Stimulated activated CD4-positive, alpha-beta T cell treated with anti-CD3 and anti-CD28 coated beads, Interleukin-1b, Interleukin-23, amount 100 ng/mL, for 4 hours (primary cell): ENCODE measurements at places on chromosomes 1 and 21.

DNA sequence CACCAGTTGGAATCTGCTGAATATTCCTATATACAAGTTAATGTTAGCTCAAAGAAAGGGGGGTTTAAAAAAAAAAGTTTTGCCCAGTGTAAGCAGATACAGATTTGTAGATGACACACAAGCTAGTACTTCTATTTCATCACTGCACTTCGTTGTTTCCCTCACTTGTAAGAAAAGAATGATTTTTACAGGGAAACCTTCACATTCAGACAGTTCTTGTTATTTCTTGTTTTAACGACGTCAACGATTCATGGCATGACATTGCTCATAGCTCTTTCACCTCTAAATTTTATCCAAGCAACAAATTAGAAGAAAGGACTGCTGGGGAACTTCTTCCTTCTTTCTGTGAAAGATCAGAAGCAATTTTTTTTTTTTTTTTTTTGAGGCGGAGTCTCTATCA lies 25.7 kb upstream of the C1orf105 start:
- DNase-seq: no peak

DNA sequence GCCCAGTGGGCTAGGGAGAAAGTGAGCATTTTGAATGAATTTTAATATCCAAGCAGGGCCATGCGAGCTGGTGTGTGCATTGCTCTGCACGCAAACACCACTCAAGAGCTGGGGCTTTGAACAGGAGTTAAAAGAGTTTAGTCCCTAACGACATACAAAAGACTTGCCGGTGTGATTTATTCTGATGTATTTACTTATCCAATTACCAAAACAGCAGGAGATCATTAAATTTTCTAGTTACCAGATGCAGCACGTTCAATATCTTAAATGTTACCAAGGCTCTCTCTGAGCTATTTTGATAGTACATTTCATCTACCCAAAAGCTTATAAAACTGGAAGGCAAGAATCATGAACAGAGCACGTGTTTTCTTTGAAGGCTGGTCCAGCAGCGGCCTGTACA lies 30.0 kb upstream of the DMRTA2 start:
- DNase-seq: no peak

GRCh38 chr1:111855260-111855659 lies 99.6 kb downstream of the DDX20 start:
- DNase-seq: no peak

GRCh38 chr1:220335668-220336067 lies 63.4 kb upstream of the RAB3GAP2 start:
- DNase-seq: no peak

GRCh38 chr1:75341537-75341936 lies 207.3 kb downstream of the LHX8 start:
- no peak for DNase-seq

DNA sequence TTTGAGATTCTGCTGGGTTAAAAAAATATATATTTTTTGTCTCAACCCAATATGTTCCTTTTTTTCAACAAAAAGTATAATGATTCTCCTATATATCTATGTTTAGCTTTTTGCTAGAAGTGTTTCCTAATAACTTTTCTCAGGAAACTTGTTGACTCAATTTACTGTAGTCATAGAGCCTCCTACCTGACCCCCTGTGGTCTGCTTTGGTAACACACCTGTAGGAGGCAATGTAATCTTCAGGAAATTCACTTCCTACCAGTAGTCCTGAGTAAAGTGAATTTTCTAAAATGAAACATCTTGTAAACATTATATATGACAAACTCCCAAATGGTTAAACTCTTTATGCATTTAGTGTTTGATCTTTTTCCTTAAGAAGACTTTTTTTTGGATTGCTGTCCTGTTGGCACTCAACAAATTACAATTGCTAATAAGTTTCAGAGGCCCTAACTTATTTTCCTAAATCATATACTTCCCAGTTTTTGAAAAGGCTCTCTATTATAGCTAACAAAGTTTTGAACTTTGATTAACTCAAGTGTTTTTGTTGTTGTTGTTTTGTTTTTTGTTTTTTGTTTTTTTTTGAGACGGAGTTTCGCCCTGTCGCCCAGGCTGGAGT lies 118.3 kb downstream of the OLFML2B start:
- DNase-seq: no peak

DNA sequence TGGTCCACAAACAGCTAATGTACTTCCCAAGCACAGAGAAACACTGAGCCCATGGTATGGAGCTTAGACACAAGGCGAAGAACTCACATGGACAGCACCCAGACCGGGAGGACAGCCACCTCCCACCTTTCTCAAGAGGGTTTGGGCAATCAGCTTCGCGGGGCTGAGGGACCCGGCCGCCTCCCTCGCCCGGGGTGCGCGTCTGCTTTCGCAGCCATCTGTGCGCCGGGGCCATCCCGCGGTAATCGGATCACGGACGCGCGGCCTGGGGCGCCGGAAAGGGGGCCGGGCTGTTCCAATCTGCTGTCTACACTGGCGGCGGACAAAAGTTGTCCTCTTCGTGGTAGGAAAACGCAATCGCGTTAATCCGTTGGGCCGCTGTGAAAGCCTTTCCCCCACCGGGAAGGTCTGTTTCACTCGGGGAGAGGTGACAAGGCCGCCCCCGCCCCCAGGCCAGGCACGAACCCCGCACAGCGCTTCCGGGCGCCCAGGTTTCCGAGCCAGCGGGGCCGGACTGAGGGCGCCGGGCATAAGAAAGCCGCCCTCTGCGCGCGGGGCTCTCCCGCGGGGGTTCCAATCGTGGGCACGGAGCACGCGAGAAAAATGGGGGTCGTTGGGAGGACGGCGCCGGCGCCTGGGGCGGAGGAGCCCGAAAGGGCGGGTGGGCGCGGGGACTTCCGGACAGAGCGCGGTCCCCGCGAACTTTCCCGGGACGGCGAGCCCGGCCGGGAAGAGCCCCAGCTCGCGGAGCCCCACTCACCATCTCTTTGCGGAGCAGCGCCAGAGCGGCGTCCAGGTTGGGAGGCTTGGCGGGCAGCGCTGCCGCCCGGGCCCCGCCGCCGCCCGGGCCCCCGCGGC lies 664 bp downstream of the FAM89A start:
- peak; percentile 25 for DNase-seq

DNA sequence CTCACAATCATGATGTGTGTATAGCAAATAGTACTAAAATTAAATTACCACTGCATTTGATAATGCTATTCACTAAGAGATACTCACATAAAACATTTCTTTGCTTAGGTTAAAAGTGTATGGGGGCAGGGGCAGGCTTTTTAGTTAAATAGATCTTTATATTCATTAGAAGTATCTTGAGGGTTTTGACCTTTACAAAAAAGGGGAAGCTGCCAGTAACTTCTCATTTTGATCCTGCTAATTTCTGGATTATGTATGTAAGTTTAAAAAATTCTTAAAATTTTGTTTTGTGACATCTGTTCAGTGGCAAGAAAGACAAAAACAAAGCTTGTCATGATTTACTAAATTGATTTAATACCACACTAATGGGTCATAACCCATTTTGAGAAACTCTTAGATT lies 45.8 kb upstream of the S1PR1 start:
- no peak for DNase-seq

GRCh38 chr1:76136894-76137293 lies 62.3 kb downstream of the ST6GALNAC3 start:
- no peak for DNase-seq

GRCh38 chr1:14080653-14081052 lies 380.7 kb downstream of the PRDM2 start:
- DNase-seq: no peak

DNA sequence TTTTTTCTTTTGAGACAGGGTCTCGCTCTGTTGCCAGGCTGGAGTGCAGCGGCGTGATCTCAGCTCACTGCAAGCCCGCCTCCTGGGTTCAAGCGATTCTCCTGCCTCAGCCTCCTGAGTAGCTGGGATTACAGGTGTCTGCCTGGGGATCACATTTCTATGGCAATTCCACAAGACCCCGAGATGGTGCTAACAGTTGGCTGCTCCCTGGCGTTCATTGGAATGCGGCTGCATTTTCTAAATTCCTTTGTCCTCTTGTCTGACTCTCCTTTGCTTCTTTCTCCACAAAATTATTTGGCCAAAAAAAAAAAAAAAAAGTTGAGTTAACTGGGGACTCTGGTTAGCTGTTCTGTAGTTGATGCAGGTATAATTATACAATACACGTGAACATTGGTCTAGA lies 176.4 kb downstream of the ETS2 start:
- DNase-seq: no peak

GRCh38 chr1:94284476-94284875 lies 47.1 kb upstream of the ARHGAP29 start:
- DNase-seq: no peak

DNA sequence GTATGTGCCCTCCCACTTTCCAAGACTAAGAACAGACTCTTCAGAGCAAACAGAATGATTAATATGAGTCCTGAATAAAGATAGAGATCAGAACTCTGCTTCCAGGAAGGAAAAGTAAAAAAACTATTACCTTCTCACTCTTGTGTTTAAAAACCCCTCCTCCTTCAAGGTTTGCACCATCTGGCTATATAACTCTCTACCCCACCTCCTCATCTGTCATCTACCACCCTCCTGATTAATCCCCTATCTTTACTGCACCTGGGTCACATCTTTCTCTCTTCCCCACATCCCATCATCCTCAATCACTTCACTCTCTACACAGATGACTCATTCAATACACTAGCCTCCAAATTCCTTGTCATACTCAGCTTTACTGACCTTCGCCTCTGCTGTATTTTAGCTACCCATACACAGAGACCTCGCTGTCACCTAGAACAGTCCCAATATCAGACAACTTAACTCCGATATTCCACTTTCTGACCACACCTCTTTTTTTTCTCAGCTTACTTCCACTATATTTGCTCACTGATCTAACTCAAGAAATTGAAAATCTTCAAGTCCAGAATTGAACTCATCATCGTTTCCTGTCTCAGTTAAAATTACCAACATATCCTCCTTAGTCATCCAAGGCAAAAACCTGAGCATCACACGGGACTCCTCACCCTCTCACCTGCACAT lies 3.7 kb downstream of the SCMH1 start:
- DNase-seq: no peak

DNA sequence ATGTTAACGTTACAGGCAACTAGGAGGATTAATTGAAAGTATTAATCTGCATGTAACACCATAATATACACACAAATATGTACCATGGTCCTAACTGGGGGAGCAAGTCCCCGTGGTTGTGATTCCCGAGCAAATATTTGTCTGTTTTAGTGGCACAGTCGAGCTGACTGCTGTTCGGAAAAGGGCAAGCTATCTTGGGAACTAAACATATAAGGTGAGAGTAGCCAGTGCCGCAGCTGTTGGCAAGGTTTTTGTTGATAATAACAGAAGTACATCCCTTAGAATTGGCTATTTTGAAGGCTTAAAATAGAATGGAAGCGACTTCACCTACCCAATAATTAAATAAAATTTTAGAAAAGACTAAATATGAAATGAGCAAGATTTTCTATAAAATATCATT lies 45.5 kb downstream of the UCHL5 start:
- no peak for DNase-seq

DNA sequence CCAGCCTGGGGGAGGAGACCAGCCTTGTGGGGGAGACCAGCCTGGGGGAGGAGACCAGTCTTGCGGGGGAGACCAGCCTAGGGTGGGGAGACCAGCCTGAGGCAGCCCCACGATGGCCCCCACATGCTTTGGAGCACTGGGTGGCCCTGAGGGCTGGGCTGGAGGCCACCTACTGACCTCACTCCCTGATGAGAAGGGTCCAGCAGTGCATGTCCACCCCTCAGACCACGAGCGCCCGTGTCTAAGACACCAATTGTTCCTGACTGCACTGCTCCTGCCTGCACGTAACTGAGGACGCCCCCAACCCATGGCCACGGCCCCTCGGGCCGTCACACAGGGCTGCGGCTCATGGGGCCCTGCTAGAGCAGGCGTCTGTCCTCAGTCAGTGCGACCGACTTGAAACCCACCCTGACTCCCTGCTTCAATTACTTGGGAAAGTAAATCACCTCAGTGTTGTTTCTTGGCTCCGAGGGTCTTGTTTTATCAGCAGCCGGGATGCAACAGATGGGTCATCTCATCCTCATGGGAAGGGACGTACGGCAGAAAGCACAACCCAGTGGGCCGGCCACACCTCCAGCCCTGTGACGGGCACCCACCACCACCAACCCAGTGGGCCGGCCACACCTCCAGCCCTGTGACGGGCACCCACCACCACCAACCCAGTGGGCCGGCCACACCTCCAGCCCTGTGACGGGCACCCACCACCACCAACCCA lies at the start of gene SPATC1L:
Gene SPATC1L, minus strand, starts transcription at position 550 of the 715 bp plus-strand sequence. CDS start 1,643 bp downstream, outside the sequence.
- DNase-seq: peak; percentile 12

- DNase-seq: no peak
Measured at GRCh38 chr1:8789314-8790214, 27.9 kb downstream of the RERE start.

DNA sequence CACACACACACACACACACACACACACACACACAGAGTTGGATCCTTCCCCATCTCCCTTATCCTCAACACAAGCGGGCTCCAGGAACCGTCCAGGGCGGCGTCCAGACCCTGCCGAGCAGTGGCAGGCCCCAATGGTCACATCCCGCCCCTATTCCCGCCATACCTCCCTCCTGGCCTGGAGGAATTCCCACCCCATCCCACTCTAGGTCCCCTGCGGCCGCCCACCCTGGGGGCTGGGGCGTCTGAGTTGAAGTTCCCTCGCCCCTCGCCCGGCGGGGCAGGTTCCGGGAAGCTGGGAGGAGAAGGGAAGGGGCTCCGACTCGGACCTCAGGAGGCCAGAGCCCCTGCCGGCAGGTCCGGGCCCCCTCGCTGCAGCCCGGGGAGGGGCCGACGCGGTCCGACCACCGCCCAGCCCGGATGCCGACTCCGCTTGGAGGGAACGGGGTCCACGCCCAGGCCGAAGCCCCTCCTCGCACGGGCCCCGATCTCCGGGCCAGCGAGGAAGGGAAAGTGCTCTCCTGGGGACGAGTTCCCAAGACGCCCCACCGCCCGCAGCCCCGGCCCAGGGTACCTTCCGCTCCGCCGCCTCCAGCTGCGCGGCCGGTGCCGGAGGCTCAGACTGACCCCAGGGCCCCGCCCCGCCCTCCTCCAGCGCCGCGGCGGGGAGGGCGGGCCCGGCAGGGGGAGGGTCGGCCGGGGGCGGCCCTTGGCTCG lies at the start of gene RHOC:
Gene RHOC, minus strand, starts transcription at position 623 of the 716 bp plus-strand sequence. CDS start 3,328 bp downstream, outside the sequence.
- DNase-seq: no peak

- no peak for DNase-seq
Measured at GRCh38 chr1:48006264-48006663, 9.1 kb upstream of the TRABD2B start.

DNA sequence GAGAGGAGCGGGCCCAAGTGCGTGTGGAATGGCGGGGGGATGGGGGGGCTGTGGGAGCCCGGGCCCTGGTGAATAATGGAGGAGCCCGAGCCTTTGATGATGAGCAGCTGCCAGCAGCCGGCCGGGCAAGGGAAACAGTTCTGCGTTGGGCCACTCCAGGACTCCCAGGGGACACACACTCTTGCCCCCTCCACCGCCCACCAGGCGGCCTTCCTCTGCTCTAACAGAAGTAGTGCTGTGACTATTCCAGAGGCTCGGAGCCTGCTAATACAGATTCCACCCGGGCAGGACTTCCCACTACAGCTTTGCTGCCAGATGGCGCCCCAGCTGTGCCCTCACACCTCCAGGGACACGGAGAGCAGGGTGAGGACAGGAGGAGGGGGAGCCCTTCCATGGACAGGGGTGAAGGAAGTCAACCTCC lies 48.2 kb upstream of the LRP8 start:
- DNase-seq: no peak

- DNase-seq: no peak
Measured at GRCh38 chr21:29805105-29805504, 134.7 kb downstream of the GRIK1 start.
